ENCODE measurements at places on chromosomes 2 and 18.

GRCh38 chr2:130289780-130290179, 52.9 kb upstream of the IMP4 start:
- no peak for DNase-seq

GRCh38 chr2:72916743-72917137, 579 bp upstream of the EMX1 start:
- no peak for DNase-seq

- peak; percentile 68 for DNase-seq
Observed at GRCh38 chr2:217632043-217632442, 370.8 kb downstream of the TNS1 start.

DNA sequence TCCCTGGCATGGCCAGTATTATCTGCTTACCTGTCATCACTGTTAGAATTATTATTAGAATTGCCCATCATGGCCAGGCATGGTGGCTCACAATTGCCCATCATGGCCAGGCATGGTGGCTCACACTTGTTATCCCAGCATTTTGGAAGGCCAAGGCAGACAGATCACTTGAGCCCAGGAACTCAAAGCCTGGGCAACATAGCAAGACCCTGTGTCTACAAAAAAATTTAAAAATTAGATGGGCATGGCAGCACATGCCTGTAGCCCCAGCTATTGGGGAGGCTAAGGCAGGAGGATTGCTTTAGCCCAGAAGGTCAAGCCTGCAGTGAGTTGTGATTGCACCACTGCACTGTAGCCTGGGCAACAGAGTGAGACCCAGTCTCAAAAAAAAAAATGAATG, 27.4 kb upstream of the ID2 start:
- no peak for DNase-seq

- DNase-seq: no peak
Observed at GRCh38 chr2:124822516-124822915, 797.4 kb downstream of the CNTNAP5 start.

DNA sequence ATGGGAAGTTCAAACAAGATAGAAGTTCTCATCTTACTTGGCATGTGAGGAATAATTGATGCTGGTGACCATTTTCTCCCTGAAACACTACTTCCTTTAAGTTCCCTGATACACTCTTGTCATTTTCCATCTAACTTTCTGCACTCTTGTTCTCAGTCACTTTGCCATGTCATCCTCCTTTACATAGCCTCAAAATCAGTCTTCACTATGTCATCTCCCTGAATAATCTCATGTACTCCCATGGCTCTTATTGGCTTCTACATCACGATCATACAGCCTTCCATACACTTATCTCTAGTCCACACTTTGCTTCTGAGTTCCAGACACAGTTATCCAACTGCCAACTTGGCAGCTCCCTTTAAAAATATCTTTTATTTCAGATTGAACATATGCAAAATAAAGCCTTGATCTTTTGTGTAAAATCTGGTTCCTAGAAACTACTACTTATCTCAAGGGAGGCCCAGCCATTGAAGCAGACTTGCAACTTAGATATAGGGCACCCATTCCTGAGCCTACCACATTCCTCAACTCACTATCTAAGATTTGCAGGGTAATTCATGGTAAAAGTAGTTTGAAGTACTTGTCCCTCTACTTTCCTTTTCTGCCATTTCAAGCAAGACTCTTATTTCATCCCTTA, 1070.2 kb upstream of the NXPH2 start:
- DNase-seq: no peak

GRCh38 chr2:10338270-10339188, 35.8 kb downstream of the HPCAL1 start:
- DNase-seq: no peak

DNA sequence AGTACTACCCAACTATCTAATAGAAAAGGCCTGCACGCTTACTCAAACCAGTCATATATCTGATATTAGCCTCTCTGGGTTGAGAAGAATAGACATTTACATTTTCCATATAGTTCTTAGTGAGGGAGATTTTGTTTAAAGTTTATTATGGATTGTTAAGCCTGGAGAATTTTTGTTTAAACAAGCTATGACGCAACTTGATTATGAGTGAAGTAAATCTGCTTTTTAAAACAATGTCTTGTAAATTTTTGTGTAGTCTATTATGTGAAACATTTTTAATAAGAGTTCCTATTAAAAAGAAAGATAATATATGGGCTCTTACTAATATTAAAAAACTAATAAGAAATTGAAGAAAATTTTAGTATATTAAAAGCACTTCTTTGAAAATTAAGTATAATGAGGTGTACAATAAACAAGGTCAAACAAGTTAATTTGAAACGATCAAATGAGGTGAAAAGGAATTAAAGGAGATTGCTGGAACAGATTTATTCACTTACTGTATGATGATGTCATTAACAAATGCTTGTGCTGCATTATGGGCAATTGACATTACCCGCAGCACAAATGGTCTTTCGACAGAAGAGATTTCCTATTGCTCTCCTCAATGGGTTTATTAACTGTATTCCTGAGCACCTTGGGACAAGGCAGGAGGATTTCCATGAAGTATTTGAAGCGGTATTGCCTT, 229.2 kb upstream of the SMIM21 start:
- DNase-seq: no peak

GRCh38 chr2:152419944-152420343, 85.0 kb downstream of the FMNL2 start:
- no peak for DNase-seq

GRCh38 chr2:28583899-28584553, 88.2 kb downstream of the PLB1 start:
- no peak for DNase-seq

- no peak for DNase-seq
Observed at GRCh38 chr2:134372141-134372540, 118.3 kb downstream of the MGAT5 start.

DNA sequence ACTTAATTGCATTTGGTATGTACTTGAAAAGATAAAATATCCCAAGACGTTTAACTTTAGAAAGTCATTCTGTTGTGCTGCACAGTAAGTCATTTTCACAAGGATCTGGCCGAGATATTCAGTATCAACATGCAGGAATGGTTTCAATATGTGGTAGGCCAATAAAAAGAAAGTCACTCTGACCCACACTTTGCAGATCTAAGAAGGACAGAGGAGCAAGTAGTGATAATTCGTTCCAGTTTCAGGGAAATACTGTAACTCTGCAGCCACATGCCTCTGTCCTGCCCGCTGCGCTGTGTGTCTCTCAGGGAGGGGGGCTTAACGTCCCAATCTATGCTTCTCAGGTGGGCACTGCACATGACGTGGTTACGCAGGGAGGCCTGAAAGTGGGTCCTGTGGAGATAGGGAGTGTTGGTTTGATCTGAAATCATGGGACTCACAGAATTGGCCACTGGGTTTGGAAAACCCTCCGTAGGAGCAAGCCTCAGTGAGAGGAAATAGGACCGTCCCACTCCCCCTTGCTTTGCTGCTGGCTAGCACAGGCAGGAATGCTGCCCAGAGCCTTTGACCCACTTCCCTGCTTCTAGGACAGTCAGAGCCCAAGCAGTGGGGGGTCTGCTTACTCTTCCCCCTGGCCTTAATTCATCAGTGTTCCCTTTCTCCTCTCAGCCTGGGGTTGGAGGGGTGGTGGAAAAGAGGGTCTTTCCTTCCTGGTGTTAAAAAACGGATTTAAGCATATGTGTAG, 314.7 kb upstream of the SPRED2 start:
- no peak for DNase-seq

- no peak for DNase-seq
Observed at GRCh38 chr18:36412778-36413177, 115.3 kb downstream of the FHOD3 start.

GRCh38 chr2:218569038-218569431, 396 bp downstream of the CNOT9 start:
- no peak for DNase-seq

- no peak for DNase-seq
Observed at GRCh38 chr2:234257859-234258561, 207.5 kb downstream of the SPP2 start.

DNA sequence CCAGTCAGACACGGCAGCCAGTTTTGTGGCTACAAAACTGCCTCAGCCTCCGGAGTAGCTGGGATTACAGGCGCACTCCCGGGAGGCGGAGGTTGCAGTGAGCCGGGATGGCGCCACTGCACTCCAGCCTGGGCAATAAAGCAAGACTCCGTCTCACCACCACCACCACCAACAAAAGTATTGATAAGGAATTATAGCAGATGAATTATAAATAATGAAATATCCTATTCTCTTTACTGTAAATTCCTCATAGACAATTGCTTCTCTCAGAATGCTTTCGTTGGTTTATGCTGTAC, 1.4 kb upstream of the FAM161A start:
- DNase-seq: no peak

- DNase-seq: no peak
Observed at GRCh38 chr2:14479486-14479885, 153.0 kb upstream of the LRATD1 start.

DNA sequence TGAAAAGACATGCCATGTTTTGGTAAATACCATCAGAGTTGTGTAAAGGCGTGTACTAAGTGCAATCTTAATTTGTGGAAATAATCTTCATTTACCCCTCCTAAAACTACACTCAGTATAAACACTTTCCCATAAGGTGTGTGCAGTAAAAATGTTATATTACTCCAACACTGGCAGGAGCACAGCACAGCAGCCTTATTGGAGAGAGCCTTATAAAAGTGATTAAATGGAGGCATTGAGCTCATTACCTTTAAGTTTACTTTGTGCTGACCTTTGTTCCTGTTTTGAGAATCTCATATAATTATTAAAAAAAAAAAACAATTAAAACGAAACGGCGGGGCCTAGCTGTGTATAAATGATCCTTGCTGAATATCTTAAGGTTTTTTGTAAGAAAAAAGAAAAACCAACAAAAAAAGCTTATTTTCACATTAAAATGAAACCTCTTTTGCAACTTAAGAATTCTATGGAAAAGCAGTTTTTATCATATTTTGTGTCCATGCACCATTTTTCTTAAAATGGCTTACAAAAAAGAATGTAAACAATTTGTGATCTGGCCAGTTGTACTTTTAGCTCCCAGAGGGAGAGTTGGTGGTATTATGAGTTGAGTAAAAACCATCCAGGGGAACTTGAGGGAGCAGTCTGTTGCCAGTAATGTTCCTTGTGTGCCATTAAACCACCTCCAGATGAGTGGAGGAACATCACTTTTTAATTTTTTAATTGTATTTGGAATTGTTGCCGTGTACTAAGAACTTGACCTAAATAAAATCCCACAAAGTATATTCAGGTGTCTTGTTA, 103.4 kb downstream of the ABI2 start:
- DNase-seq: no peak

GRCh38 chr18:70415823-70416488, 127.1 kb downstream of the SOCS6 start:
- no peak for DNase-seq

DNA sequence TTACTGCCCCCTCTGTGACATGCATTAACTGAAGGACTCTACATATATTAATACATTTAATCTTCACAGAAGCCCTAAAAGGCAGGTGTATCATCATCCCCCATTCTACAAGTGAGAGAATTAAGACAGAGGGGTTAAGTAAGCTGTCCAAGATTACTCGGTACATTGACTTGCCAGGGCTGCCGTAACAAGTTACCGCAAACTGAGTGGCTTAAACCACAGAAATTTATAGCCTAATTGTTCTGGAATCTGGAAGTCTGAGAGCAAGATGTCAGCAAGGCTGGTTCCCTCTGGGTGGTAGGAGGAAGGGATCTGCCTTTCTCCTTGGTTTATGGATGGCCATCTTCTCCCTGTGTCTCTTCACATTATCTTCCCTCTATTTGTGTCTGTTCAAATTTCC, 605.5 kb downstream of the EPHA4 start:
- DNase-seq: no peak

DNA sequence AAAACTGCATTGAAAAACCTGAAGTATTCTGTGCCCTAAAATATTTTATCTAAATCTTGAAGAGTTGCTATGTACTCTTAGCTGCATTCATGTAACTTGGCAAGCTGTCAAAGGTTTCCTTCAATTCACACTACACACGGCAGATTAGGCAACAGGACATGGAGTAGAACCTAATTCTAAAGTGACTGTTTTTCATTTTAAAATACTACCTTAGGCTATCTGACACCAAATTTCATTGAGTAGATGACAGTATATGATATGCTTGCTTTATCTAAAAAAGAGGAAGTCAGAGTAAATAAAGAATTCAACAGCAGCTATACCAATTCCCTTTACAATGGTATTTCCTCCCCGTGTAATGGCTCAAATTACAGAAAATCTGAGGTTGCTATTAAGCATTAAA, 45.4 kb downstream of the EXOC6B start:
- no peak for DNase-seq

GRCh38 chr18:44637210-44638033, 43.3 kb upstream of the SETBP1 start:
- no peak for DNase-seq

DNA sequence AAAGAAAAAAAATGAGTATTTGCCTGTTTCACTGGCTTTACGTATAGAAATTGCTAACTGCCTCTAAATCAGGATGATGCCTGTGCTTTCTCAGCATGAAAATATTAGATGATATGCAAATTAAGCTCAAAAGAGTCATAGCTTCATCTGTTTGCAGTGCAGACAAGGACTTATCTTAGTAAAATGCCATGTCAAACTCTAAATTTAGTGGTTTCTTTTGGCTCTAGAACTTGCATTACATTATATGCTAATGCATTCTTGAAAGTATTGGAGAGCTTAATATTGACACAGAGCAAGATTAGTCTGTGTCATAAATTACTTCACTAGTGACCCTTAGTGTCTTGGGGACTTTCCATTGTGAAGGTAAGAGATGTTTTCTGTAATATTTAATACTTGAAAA, 1109.1 kb upstream of the NRXN1 start:
- DNase-seq: no peak

- DNase-seq: no peak
Observed at GRCh38 chr2:48620604-48621003, 2.9 kb downstream of the GTF2A1L start.

GRCh38 chr2:53087874-53088461, 679.6 kb upstream of the CHAC2 start:
- DNase-seq: no peak

GRCh38 chr18:12283666-12284065, 24.4 kb upstream of the TUBB6 start:
- no peak for DNase-seq

DNA sequence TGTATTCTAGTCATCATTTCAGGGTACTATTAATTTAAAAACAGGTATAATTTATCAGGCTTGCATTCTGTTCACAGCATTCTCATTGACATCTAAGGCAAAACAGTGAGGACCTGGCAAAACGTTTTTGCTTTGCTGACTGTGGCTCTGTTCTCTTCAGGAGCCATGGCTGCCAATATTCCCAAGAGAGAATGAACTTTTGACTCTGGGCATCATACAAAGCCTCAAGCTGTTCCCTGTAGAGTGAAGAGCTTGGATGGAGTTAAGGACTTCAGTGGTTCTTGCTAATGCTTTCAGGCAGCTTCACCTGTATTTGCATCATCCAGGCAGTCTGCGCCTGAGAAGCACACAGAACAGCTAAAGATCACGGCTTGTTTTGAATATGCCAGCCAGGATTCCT, 65.9 kb upstream of the CAVIN2 start:
- DNase-seq: no peak

DNA sequence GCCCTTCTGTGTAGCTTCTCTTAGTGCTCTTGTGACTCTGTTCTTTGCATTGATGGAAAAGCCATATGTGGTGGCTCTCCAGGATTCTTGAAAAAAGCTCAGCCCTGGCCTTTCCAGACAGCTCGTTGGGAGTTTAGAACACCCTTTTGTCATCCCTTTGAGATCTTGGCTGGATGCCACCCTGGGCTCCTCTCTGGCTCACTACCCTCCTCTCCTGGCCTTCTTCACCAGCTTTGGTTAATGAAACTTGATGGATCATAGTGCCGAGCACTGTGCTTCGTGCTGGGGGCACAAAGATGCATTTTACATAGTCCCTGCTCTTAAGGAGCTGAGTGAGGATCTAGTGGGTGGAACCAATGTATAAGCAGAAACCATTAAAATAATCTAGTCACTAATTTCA, 15.6 kb upstream of the FHOD3 start:
- DNase-seq: no peak
